ENCODE measurements at places on chromosomes 12 and 14.

GRCh38 chr12:52005903-52006703 is 643 bp upstream of the TAMALIN start:
- DNase-seq = no peak

DNA sequence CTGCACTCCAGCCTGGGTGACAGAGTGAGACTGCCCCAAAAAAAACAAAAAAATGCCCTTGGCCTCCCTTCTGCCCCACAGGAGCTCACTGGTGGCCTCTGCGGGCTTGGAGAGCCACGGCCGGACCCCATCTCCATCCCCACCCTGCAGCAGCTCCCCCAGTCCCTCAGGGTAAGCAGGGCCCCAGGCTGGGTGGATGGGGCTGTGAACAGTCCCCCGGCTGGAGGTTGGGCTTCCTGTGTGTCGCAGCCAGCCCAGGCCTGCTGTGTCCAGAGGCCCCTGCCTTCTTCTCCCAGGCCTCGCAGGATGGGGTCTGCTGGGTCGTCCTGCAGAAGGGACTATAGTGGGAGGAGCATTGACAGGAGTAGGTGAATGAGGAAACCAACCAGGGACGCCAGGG is 15.4 kb upstream of the PUS1 start:
- DNase-seq = no peak

DNA sequence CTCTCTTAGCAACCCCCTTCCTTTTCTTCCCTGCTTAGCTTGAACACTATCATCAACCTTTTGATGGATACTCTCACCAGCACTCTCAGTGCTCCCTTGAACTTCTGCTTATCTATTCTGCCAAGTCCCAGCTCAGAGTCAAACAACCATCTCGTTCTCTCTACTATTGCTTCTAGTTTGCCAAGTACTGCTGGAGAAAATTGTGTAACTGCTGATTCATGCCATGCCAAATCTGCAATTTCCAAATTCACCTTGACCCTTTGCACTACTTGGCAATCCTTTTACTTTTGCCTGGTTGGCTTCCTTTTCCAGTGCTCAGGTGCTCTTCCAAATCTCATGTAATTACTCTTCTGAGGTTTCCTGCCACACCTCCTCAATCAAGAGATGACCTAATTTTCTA is 2.8 kb upstream of the CCDC196 start:
- DNase-seq = no peak

DNA sequence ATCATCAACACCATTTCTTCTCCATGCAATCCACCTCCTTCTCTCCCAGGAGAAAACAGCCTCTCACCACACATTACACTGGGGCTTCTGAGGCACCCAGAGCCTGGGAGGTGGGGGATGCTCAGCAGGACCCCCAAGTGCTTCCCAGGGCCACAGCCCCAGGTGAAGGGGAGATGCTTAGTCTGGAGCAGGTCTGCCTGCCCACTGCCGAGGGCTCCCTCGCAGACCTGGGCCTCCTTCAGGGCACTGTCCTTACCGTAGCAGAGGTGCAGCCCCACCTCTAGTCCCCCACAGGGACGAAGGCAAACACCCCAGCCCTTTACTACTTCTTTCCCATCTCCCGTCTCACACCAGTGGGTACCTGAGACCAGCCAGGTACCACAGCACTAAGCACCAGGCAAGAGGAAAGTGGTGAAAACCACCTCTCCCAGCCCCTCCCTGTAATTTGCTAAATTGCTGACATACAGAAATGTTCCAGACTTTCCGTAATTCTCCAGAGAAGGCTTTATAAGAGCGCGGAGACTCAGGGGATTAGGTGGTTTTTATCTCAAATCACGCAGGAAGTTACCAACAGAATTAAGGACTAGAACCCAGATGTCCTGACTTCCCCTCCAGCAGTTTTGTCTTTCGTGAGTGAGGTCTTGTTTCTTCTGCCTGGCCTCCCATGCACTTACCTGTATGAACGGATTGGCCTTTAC is 59.0 kb downstream of the PLEKHG3 start:
- DNase-seq = no peak

DNA sequence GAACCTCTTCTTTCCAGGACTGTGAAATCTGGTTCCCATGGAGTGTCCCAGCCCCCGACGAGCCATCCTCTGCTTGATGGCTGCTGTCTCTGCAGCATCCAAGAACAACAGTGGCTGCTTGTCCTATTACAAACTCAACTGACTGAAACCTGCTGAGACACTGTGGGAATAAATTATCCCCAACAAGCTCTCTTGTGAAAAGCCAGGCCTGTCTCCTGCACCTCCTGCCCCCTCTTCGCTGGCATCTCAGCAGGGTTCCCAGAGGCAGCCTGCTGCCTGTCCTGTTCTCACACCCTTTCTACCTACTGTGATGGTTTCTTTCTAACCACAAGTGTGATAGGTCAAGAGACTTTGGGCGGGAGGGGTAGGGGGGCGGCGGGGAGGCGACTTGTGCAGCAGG is 180.2 kb downstream of the TSPAN9 start:
- DNase-seq = no peak

DNA sequence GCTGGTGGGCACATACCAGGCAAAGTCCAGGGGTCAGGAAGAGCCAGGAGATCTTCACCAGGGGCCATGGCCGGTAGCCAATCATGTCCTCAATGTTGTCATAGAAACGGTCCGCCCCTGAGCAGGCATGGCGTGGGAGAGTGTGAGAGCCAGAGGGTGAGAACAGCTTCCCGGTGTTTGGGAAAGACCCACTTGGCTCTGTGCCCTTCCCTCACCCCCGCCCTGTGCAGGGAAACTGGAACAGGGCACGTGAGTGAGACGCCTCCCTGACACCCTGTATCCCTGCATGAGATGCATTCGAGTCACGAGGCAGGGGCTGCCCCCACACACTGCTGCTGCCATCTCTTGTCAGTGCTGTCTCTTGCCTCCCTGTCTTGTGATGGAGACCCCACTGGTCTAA is 20.7 kb downstream of the SLC6A12 start:
- no peak for DNase-seq

- no peak for DNase-seq
Measured at GRCh38 chr12:32777159-32777558, 21.5 kb upstream of the YARS2 start.

- no peak for DNase-seq
Measured at GRCh38 chr12:127991485-127991884, 275.5 kb upstream of the TMEM132C start.

DNA sequence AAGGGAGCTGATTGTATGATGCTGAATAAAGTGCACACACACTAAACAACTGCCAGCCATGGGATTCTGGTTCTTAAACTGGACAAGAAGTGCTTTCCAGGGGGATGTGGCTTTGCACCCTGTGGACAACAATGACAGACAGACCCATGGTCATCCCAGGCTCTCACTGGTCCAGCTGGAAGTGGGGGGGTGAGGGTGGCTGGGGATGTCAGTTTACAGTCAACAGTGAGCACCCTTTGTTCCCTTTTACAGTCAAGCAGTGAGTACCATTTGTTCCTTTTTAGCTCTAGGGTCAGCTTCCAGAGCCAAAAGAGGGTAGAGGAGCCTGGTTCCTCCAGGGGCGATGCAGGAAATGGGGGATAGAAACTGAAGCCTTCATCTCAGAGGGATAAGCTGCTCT is 100.7 kb downstream of the SMOC1 start:
- no peak for DNase-seq

GRCh38 chr14:99737956-99738667 is 54.0 kb downstream of the CYP46A1 start:
- no peak for DNase-seq

DNA sequence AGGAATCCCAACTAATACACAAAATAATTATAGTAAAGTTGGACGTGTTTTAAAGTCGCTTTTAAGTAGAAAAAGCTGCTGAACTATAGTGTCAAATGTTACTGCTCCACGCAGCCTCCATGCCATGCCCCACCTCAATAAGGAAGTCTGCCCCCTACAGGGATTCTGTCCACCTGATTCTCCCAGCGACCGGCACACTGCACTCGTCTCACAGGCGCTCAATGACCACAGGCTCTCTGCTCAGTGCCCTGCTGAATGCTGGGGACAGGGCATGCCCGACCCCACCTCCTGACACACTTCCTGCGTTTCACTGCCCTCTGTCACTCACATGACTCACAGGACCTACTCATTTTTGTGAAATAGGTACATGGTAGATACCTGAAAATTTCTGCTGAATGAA is 48.9 kb downstream of the BDKRB1 start:
- no peak for DNase-seq

- DNase-seq = no peak
Measured at GRCh38 chr14:104163541-104163940, 25.2 kb downstream of the KIF26A start.

DNA sequence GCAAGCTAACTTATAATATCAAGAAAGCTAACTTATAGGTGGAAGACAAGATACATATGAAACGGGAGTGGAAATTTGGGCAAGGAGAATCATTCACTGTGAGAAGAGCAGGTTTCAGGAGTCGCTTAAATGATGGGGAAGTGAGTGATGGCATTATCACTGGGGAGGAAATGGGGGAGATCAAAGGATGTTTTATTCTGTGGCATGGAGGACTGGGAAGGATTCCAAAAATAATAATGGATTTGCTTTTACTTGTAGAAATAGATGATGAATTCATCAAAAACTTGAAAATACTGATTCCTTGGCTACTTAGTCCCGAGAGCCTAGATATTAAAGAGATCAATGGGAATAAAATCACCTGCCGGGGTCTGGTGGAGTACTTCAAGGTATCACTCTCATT is 47.8 kb downstream of the SAV1 start:
- DNase-seq = no peak

DNA sequence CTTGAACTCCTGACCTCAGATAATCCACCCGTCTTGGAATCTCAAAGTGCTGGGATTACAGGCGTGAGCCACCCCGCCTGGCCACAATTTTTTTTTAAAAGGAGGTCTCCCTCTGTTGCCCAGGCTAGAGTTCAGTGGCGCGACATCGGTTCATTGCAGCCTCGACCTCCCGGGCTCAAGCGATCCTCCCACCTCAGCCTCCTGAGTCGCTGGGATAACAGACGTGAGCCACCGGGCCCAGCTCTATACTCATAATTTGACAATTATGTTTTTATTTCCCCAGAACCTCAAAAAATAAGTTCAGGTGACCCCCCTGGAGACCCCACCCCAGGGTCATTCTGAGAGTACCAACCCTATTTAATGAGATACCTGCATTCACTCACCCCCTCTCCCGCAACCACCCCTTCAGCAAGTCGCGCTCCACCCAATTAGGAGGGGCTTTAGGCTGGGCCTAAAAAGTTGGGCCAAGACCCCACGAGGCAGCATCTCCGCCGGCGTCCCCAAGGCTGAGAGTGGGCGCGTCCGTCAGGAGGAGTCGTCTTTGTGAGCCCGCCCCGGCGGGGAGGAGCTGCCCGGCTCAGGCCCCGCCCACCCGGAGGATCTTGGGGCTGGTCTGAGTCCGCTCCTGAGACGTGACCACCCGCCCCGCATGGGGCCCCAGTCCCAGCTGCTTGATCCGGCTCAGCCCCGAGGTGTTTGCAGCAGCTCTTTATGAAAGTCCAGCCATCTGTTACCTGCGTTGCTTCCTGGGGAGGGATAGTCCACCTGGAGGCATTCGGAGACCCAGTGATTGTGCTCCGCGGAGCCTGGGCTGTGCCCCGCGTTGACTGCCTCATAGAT is at the start of gene ANKRD33:
Gene ANKRD33 (plus strand): TSS at position 628 of the 840 bp plus-strand sequence. CDS start 84 bp downstream, at position 712.
- no peak for DNase-seq

DNA sequence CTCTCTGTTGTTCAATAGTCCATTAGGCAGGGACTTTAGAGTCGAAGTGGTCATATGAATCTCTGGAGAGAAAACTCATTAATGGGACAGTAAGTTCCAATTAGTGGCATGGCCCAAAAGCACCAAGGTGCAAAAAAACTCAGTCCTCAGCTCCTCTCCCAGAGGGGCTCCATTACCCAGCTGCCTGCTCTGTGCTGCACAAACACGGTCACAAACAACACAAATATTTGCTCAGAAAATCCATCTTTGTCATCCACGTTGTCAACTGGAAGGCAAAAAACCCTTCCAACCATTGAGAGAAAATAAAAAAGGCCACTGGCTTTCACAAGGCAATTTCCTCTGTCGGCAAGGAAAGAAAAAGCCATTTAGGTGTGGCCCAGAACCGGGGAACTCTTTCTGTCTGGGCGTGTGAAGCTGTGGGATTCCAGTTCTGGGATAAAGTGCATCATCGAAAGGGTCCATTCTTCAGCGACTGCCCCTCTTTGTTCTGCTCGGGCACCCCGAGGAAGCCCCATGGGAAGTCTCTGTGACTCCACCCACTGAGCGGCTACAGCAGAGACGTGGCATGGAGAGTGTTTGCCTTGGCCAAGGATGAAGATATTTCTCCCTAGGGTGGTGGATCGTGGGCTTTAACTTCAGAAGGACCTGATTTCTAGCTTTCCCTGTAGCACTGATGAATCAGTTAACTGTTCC is 137.6 kb downstream of the VRK1 start:
- no peak for DNase-seq

- peak; percentile 42 for DNase-seq
Measured at GRCh38 chr14:76647697-76648298, 113.5 kb upstream of the VASH1 start.

DNA sequence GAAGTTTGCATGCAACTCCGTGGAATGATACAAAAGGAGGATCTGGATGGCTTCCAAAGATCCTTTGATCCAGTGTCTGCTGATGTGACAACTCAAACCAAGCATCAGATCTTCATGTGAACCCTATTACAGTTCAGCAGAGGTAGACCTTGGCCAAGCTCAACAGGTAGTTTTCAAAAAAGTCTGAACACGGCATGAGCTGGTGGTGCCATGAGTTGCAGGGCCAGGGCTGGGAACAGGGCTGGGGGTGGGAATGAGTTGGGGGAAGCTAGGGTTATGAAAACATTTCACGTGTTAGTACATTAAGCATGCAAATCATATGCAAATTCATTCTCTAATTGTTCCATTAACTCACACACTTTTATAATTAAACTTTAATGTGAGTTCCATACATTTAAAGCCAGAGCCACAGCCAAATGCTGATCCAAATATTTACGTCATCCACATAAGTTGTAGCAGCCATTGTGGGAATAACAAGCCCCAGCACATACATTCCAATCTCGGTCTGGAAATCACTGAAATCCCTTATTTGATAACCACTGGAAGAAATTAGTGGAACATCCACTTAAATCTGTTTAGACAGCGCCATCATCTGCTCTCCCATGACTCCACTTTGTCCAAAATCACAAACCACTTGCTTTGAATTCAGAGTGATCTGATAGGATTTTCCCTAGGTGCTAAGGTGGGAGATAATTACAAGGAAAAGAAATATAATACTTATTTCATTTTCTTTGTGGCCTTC is 158.5 kb downstream of the APAF1 start:
- no peak for DNase-seq

DNA sequence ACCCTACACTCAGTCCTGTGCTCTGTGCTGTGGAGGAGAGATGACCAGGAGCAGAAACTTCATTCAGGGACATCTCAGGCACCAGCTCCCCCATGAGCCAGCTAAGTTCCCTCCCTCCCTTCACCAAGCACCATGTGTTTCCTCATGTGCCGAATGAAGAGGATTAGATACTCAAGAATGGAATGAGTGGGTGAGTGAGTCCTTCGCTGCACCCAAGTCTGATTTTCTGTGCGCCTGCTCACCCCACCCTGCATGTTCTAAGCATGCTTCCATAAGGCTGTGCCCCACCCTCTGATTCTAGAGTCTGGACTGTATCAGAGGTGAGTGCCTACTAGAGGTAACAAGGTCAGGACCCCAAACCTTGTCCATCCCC is 12.1 kb downstream of the SERPINA5 start:
- DNase-seq = no peak

GRCh38 chr14:104690861-104691455 is 1.5 kb downstream of the INF2 start:
- DNase-seq = no peak

- DNase-seq = no peak
Measured at GRCh38 chr14:32043624-32044023, 33.5 kb upstream of the ARHGAP5 start.

Measured in Jurkat, Clone E6-1 (cell line).